SK-MEL-5 (cell line): ENCODE measurements at places on chromosomes 2 and 18.

- DNase-seq = no peak
Measured at GRCh38 chr2:122094557-122094956, 339.1 kb downstream of the TSN start.

- no peak for DNase-seq
Measured at GRCh38 chr18:4102901-4103300, 352.2 kb downstream of the DLGAP1 start.

DNA sequence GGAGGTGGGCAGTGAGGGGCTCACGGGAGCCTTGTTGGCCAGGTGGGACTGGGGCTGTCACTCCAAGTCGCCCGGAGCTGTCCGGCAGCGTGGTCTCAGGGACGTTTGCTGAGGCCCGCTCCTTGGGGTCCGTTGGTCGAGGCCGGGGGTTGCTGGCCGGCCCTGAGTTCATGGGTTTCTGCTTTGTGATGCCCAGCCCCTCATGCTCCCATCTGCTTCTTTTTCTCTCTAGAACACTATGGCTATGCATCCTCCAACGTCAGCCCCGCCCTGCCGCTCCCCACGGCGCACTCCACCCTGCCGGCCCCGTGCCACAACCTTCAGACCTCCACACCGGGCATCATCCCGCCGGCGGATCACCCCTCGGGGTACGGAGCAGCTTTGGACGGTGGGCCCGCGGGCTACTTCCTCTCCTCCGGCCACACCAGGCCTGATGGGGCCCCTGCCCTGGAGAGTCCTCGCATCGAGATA is 14.5 kb downstream of the NFATC1 start:
- DNase-seq = no peak

DNA sequence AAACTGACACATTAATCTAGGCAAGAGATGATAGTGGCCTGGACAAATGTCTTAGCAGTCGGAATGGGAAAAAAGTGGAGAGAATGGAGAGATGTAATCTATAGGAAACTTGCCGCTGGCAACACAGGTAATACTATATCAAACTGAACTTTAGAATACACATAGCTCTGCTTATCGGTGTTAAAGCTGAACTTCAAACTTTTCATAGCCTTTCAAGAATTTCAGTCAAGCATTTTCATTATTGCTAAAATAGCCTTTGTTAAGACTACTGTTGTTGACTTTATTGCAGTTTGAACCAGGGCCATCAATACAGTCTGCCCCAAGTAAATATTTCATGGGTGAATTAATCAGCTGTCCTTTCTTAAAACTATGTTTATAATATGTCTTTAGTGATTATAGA is 12.9 kb upstream of the CHST9 start:
- DNase-seq = no peak

- DNase-seq = peak; percentile 64
Measured at GRCh38 chr18:22703883-22704585, 229.1 kb upstream of the RBBP8 start.
